Epithelial cell of proximal tubule (primary cell): ENCODE measurements at places on chromosomes 1 and 21.

DNA sequence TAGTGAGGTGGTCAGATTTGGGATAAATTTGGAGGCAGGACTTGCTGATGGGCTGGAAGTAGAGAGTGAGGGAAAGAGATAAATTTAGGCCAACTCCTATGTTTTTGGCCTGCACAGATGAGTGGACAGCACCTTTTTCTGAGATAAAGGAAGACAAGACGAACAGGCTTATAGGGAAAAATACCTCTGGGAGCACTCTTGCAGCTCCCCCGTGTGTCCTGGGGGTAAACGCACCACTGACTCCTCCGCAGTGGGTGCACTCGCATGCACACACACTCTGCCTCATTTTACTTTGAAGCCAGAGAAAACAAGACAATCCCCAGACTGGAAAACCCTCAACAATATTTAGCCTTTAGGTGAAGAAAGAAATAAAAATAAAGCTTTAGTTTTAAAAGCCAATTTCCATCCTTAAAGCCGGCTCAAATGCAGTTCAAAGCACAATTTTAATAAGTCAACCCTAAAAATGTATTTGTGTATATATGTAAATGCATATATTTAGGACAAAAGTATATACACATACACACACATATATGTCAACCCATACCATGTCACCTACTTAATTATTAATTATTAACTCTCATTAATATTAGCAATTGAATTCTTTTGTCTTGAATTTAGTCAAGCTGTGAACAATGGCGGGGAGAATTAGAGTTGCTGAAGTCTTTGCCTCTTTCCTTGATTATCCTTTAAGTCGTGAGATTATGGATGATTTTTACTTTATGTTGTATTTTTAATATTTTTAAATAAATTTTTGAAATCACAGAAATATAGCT is 341.8 kb downstream of the ZNF326 start:
- DNase-seq, result no peak

- peak; percentile 45 for DNase-seq
Measured at GRCh38 chr1:55580845-55581332, 365.7 kb upstream of the USP24 start.

DNA sequence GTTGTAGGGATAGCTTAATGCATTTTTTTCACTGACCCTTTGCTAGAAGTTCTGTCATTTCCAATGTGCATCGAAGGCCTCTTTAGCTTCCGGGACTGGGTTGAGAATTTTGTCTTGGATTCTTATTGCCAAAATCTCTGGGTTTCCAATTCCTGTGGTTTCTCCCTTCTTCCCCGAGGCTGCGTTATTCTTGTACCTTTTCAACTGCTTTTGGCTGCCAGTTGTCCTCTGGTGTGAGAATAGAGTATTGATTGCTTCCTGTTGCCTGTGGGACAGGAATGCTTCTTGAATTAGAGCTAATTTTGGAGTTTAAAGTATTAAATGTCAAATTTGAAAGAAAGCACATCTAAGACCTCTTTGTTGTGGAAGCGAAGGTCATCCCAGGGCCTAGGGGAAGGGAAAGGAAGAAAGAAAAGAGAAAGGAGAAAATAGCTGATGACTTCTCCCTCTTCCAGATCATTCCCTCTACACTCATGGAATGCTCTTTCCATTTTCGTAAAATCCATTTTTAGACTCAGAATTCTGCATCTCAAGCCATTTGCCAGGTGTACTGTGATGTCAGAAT is 21.1 kb downstream of the HUNK start:
- no peak for DNase-seq

- no peak for DNase-seq
Measured at GRCh38 chr1:214416417-214416816, 135.0 kb downstream of the PTPN14 start.

GRCh38 chr1:170271430-170272161 is 125.8 kb downstream of the NTMT2 start:
- no peak for DNase-seq
